ENCODE measurements at places on chromosomes 16 and 17.

DNA sequence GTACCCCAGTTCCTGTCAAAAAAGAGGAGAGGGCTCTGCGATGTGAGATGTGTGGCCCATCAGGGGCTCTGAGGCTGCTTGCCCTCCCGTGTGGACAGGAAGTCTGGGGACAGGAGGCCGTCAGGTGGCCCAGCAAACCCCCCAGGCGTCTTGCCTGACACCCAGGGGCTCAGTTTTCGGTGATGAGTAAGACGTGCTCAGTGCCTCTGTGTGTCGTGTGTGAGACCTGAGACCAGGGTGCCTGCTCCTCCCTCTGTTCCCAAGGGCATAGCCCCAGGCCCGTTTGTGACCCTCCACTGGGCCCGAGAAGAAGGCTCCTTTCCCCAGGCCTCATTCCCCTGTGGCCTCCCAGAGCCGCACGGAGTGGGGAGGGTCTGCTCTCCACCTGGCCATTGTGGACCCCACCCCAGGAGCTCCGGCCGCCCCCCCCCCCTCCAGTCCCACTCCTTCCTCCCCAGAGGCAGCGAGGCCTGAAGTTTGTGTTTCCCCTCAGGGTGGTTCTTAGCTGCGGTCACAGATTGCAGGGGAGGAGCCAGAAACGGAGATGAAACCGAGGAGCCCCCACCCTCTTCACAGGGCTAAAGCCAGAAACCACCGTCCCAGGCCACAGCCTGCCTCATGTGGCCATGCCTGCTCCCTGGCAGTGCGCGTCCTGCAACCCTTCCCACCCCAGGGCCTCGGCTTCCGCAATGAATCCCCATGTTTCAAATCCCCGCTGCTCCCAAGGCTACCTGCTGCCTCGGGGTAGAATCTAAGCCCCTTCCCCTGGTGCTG lies 4.9 kb upstream of the ACTG1 start:
- DNase-seq, result no peak

DNA sequence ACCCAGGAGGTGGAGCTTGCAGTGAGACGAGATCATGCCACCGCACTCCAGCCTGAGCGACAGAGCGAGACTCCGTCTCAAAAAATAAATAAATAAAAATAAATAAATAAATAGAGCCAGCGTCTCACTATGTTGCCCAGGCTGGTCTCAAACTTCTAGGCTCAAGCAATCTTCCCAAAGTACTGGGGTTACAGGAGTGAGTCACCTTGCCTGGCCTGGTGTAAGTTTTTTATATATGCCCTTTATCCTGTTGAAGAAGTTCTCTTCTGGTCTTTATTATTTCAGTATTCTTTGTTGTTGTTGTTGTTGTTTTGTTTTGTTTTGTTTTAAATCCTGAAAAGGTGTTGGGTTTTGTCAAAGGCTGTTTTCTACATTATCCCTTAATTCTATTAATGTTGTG lies 30.1 kb upstream of the ABCC1 start:
- DNase-seq, result no peak

DNA sequence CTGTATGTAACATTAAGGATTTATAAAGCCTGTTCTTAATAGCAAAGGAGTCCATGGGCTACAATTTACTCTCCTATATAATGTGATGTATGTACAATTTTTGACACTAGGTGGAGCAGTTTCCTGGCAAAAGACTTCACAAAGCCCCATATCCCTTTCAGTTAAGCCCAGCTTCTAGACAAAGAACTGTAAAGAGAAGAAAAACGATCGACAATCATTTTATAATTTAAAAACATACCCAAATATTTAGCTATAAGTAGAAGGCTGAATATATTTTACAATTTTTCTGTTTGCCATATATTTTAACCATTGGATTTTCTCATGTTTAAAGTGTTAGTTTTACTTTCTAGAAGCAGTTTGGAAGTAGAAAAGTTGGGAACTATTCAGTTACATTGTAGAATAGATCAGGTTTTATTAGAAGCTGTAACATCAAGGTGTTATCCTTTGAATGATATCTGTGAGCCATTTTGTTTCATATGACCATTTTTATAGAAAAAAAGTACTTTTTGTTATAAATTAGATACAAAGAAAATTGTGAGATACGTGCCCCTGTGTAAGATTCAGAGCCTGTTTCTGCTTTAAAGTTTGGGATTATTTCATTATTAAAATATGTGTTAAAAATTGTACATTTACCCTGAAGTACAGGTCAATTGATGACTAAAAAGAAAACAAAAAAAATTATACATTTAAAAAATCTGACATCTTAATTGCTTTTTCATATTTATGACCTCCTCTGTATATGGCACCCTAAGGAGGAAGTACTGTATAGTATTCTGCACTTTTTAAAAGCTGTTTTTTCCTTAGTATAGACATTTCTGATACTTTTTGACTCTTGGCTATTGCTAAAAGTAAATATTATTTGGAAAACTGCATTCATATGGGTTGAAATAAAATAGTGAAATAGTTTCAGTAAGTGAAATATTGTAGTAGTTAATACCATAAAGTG lies 46.3 kb downstream of the VMP1 start:
- peak; percentile 86 for DNase-seq

DNA sequence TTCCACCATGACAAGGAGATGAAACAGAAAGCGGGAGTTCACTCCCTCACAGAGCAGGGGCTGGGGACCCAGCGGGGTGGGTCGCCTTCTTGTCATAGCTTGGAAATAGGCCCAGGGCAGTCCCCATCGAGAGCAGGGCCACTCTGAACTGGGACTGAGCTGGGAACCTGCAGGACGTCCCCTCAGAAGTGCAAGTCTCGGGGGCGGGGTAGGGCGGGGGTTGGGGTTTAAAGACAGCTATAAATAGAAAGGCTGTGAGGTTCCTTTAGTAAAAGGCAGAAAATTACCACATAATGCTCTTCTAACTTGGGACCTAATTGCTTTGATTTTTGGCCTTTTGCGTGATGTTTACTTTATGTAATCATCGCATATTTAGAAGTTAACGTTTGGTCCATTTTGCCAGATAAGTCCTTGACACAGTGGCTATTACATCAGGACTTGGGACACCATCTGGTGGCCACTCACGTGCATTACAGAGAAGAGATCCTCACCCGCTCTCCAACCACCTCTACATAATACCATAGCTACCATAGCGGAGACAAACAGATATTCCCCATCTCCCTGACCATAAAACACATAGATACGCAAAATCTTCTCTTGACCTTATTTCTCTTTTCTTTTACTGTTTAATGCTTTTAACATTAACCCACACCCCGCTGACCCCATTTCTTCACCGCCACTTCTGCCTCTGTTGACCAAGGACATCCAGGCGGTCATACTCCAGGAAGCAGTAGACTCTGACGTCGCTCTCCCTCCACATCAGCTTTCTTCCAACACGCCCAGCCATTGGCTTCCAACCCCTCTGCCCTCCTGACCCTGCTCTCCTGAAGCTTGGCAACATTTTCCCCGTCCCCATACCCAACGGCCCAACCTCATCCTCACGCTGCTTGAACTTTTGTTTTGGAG lies 27.5 kb upstream of the PIK3R6 start:
- peak; percentile 68 for DNase-seq

DNA sequence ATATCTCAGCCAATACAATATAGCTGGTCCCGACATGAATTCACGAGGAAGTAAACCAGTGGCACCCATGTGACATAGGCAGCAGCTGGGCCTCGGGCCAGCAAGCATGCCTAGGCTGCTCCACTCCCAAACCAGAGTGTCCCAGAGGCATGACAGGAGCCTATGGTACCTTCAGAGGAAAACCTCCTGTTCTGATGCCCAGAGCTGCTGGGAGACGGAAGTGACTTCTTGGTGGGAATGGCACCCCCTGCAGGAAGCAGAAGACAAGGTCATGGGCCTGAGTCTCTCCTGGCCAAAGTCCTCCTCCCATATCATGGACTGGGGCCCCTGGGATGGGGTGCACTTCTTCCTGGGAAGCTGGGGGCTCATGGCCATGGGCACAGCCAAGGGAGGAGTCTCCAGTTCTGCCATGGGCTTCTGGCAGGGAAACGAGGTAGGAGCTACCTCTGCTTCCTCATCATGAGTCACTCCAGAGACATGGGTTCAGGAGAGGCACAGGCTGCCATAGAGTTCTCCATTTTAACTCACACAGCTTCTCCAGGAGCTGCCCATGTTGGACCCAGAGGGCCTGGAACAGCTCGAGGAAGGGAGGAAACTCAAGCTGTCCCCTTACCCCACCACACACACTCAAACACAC lies 13.4 kb downstream of the FBF1 start:
- DNase-seq, result peak; percentile 52

DNA sequence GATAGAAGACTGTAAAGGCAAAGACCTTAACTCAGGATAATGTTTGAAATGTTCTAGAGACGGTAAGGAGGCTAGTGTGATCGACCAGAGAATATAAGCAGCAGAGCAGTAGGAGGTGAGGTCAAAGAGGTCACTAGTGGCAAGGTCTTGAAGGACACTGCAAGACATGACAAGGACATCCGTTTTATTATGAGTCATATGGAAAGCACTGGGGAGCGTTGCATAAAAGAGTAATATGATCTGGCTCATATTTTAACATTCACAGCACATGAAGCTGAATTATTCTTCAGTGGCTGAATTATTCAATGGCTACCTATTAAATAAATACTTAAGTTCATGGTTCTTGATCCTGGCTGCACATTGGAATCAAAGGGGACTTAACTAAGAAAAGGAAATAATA lies 123.7 kb downstream of the SOX9 start:
- no peak for DNase-seq

GRCh38 chr16:89721546-89722391 lies 432 bp downstream of the ZNF276 start:
- DNase-seq, result no peak

- no peak for DNase-seq
Observed at GRCh38 chr16:14527411-14528044, 102.5 kb downstream of the PARN start.

GRCh38 chr16:700684-701584 lies 4.7 kb downstream of the FBXL16 start:
- no peak for DNase-seq

DNA sequence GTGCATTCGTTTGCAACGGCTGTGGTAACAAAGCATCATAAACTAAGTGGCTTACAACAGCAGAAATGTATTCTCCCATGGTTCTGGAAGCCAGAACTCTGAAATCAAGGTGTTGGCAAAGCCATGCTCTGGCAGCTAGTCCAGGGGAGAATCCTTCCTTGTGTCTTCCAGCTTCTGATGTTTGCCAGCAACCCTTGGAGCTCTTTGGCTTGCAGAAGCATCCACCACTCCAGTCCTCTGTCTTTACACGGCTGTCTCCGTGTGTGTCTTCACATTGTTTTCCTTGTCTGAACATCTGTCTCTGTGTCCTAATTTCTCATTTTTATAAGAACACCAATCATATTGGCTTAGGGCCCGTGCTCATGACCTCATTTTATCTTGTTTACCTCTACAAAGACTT lies 265.3 kb upstream of the HSBP1 start:
- DNase-seq, result no peak

All from HAP-1 (cell line).